ENCODE measurements at places on chromosomes 2 and 18.

- H3K36me3 ChIP-seq = no peaks in the 10 kb centered on the region
- no peak overlapping the region for H3K4me3 ChIP-seq
- H3K27me3 ChIP-seq = no peaks in the 10 kb centered on the region
Measured at GRCh38 chr2:26442707-26443106, 35.2 kb downstream of the OTOF start.

DNA sequence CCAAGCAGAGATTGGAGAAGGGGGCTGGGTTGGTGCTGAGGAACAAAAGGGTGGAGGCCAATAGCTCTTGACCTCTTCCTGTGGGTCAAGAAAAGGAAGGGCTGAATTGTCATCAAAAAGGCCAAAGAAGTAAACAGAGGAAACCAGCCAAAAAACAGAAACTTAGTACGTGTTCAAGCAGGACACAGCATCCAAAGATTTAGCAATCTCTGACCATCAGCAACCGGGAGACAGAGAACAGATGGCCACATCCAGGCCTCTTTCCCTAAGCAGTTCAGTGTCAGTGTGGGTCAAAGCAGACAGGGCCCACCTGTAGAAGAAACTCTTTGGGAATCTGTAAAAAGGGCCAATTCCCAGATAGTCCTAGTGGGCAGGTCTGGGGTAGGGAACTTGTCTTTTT lies 2.9 kb downstream of the DNPEP start:
- H3K4me1 ChIP-seq = peaks cover 26% of the 10 kb centered on the region
- H3K27me3 ChIP-seq = no peaks in the 10 kb centered on the region
- H3K27ac ChIP-seq = no peak overlapping the region
- no peak overlapping the region for H3K4me3 ChIP-seq
- H3K36me3 ChIP-seq = peaks cover 64% of the 10 kb centered on the region

DNA sequence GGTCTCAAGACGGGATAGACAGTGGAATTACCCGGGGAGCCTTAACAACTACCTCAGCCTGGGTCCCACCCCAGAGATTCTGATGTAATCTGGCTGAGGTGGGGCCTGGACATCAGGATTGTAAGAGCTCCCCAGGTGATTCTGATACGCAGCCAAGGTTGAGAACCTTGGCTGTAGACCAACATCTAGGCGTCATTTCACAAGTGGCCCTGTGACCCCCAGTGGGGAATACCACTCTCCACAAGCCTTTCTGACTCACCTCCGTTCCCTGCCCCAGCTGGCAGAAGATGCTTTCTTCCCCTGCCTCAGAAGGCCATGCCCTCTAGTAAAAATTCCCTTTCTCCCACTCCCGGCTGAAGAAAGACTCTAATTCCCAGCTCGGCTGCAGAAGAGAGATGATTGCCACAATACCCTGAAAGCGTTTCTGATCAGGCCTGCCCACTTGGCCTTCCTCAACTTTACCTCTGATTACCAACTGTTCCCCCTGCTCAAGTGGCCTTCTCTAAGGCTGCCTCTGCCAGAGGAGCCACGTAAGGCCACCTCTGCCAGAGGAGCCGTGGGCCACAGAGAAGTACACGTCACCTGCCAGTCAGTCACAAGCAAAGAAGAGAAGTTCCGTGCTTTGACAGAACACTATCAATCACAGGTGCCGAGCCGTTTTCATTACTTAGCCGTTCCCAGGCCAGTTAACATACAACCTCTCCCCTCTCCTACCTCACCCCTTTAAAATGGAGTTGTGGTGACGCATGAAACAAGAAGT lies 116.8 kb upstream of the PKDCC start:
- DNase-seq = no peak
- no peaks in the 10 kb centered on the region for H3K36me3 ChIP-seq
- no peak overlapping the region for H3K4me3 ChIP-seq
- H3K4me1 ChIP-seq = no peaks in the 10 kb centered on the region
- no peak overlapping the region for H3K27ac ChIP-seq

- no peaks in the 10 kb centered on the region for H3K36me3 ChIP-seq
- H3K27ac ChIP-seq = no peak overlapping the region
- H3K4me1 ChIP-seq = no peaks in the 10 kb centered on the region
- H3K4me3 ChIP-seq = no peak overlapping the region
- no peaks in the 10 kb centered on the region for H3K27me3 ChIP-seq
Measured at GRCh38 chr2:119252186-119253113, 28.8 kb downstream of the STEAP3 start.

DNA sequence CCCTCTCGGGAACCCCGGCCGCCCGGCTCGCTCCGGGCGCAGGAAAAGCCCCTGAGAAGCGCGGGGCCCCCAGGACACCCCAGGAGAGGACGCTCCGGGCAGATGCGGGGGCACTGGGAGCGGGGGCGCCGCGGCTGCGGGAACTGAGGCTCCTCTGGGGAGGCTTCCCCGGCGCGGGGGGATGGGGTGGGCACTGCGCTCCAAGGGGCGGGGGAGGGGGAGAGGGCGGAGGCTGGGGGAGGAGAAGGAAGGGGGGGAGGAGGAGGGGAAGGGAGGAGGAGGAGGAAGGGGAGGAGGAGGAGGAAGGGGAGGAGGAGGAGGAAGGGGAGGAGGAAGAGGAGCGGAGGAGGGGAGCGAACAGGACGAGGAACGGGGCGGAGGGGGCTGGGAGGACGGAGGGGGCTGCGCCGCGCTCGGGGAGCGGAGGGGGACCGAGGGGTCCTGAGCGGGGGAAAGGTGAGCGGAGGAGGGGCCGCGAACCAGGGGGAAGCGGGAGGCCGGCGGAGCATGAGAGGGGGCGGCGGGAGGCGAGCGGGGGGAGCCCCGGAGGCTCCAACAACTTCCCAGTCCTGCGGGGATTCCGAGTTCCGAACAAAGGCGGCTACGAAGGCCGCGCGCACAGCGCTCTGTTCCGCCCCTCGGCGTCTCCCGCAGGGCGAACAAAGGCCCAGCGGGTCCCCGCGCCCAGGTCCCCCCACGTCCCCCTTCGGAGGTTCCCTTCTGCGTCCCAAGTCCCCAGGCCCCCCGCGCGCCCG lies 742 bp downstream of the PXDN start:
- no peaks in the 10 kb centered on the region for H3K36me3 ChIP-seq
- peaks cover 4% of the 10 kb centered on the region for H3K4me1 ChIP-seq
- peaks cover 4% of the 10 kb centered on the region for H3K27me3 ChIP-seq

- H3K4me1 ChIP-seq = no peaks in the 10 kb centered on the region
- no peak overlapping the region for H3K27ac ChIP-seq
- no peaks in the 10 kb centered on the region for H3K36me3 ChIP-seq
- no peaks in the 10 kb centered on the region for H3K27me3 ChIP-seq
- H3K4me3 ChIP-seq = no peak overlapping the region
Measured at GRCh38 chr18:62381373-62381772, 56.3 kb downstream of the TNFRSF11A start.

DNA sequence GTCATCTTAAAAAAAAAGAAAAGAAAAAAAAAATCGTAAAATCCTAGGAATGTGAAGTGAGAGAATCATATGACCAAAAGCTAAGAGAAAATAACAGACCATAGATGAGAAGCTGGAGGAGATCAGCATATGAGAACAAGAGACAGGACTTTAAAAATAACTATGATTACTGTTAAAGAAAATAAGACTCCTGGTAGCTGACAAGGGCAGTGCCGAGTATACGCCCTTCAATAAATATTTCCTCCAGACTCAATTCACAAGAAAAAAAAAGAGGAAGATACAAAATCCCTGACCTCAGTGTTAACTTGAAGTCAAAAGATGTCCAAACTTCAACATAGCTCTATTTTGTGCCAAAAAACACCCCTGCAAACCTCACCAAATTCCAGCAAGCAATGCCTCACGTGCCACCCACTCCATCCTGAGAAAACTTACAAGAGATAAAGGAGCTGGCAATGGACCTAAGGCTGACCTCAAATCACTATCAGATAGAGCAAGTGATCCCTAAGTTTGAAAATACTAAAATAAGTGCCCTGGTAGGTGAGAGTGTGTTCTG lies 817.2 kb downstream of the SOCS6 start:
- DNase-seq = no peak
- no peak overlapping the region for H3K4me3 ChIP-seq
- no peak overlapping the region for H3K27ac ChIP-seq
- H3K4me1 ChIP-seq = no peaks in the 10 kb centered on the region

- H3K4me3 ChIP-seq = no peak overlapping the region
- no peaks in the 10 kb centered on the region for H3K4me1 ChIP-seq
- no peak for DNase-seq
- no peaks in the 10 kb centered on the region for H3K36me3 ChIP-seq
Measured at GRCh38 chr2:188601391-188601790, 309.7 kb downstream of the GULP1 start.

DNA sequence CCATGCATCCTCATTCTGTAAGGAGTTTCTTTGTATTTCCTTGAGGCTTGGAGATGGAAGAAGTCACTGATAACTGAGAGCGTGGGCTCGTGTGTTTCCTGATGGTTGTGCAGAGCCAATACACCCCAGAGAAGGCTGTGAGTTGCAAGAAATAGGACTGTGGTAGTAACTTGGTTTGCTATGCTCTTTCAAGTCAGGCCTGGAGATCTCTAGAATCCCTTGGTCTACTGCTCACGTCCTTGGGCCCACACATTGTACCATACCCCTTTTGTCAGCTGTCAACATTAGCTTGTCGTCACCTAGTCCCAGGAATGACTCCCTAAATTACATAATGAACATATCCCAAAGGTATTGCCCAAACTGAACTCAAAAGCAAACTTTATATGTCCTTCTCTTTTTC lies 238.3 kb upstream of the REV1 start:
- H3K27me3 ChIP-seq = no peaks in the 10 kb centered on the region
- H3K36me3 ChIP-seq = no peaks in the 10 kb centered on the region
- no peak for DNase-seq
- H3K27ac ChIP-seq = no peak overlapping the region
- no peaks in the 10 kb centered on the region for H3K4me1 ChIP-seq

DNA sequence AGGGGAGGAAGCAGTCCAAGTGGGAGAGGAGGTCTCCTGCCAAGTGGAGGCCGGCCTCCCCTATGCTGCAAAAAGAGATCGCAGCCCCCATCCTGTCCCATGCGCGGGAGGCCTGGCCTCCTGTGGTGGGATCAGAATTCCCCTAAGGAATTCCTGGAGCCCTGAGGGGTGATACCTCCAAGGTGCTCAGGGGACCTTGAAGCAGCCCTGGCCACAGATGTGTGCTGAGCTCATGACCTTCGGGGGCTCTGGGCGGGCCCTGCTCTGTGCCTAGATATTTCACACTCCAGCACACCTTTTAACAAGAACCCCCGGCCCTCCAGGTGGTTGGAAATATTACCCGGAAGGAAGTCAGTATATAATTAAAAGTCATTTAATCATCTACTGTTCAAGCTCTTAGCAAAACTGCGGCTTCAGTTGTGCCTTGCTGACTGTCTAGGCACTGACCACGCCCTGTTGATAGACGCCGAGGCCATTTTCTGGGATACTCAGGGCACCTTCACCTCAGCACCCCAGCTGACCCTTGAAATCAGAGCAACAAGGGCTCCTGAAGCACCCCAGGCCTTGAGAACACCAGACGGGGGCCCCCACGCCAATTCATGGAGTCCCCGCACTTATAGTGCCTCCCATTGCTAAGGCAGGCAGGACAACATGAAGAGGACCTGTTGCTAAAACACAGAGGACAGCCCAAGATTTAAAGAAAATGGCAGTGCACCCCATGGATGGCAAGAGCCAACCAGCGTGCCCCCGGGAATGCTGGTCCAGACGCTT lies 119.1 kb downstream of the NDUFA10 start:
- no peak overlapping the region for H3K27ac ChIP-seq
- H3K4me3 ChIP-seq = no peak overlapping the region
- DNase-seq = no peak
- no peaks in the 10 kb centered on the region for H3K27me3 ChIP-seq
- H3K4me1 ChIP-seq = peaks cover 8% of the 10 kb centered on the region
- no peaks in the 10 kb centered on the region for H3K36me3 ChIP-seq

DNA sequence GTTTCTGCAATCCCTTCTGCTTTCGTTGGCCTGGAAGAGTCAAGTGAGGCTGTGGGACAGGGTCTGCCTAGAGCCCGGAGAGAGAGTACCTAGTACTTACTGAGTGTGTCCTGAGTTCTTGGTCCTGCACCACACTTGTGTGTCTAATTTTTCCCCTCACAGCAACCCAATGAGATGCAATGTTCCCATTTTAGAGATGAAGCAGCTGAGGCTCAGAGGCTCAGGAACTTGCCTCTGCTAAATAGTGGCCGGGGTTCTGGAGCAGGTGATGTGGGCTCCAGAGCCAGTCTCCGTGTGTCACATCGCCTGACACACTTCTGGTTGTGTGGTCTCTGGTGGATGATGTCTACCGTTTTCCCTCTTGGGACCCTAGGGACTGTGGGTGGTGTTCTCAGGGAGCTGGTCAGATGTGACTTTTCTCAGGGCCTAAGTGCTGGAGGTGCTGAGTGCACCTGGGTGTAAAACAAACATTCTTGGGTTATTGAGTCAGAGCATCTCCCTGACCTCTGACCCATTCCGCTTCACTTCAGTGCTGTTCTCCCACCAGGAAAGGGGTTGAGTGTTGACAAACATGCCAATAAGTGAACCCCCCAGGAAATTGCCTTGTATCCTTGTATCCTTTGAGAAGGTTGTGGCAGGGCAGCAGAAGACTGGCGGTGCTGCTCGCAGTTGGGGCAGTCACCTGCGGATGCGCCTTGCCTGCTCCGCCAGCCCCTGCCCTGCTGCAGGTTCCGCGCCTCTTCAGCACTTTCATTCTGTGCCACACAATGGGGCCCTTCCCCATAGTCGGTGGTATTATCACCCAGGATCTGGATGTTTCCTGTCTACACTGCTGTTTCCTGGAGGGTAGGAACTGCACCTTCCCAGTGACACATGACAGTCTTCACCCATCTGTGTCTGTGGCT lies 32.1 kb downstream of the HK2 start:
- H3K27me3 ChIP-seq = no peaks in the 10 kb centered on the region
- no peak for DNase-seq
- H3K27ac ChIP-seq = no peak overlapping the region
- peaks cover 4% of the 10 kb centered on the region for H3K36me3 ChIP-seq
- no peak overlapping the region for H3K4me3 ChIP-seq
